ENCODE measurements at places on chromosomes 2 and 18. TPM values are rescaled to one million over a fixed set of nuclear protein-coding genes. Genes with fewer than 3 reads are reported as not detected.

PCARE gene
- polyA plus RNA-seq = not detected

GRCh38 chr2:102052365-102052764 is 60.6 kb downstream of the IL1R2 start:
- DNase-seq = no peak
- no peaks in the 10 kb centered on the region for H3K27me3 ChIP-seq
- no peaks in the 10 kb centered on the region for H3K4me1 ChIP-seq
- no peak overlapping the region for H3K4me3 ChIP-seq
- no peaks in the 10 kb centered on the region for H3K36me3 ChIP-seq

DNA sequence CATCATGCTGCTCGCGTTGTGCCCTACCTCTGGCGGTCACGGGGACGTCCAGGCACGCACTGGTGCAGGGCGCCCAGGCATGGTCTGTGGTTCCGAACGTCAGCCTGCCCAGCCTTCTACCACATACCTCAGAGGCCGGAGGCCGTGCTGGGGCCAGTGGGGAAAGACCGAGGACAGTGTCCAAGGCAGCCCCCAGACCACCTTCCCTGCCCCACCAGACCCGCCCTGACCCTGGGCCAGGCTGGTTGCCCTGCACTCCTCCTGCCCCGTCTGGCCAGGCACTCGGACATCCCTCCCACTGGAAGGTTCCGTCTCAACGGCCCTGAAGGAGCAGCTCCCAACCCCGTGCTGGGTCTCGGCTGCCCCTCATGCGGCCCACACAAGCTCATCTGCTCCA is 32.8 kb downstream of the SLC66A2 start:
- no peaks in the 10 kb centered on the region for H3K27me3 ChIP-seq
- no peak overlapping the region for H3K27ac ChIP-seq
- no peak overlapping the region for H3K4me3 ChIP-seq
- peaks cover under 1% of the 10 kb centered on the region for H3K4me1 ChIP-seq

GRCh38 chr2:67576991-67577390 is 179.9 kb downstream of the ETAA1 start:
- H3K27ac ChIP-seq = no peak overlapping the region
- no peaks in the 10 kb centered on the region for H3K27me3 ChIP-seq
- DNase-seq = no peak
- no peaks in the 10 kb centered on the region for H3K4me1 ChIP-seq
- no peaks in the 10 kb centered on the region for H3K36me3 ChIP-seq

ERICH2 gene
- polyA plus RNA-seq = not detected

- H3K4me3 ChIP-seq = no peak overlapping the region
- no peak for DNase-seq
- no peaks in the 10 kb centered on the region for H3K27me3 ChIP-seq
- H3K27ac ChIP-seq = no peak overlapping the region
Observed at GRCh38 chr2:7025082-7025481, 107.9 kb downstream of the RNF144A start.

GRCh38 chr18:7349181-7349837 is 118.4 kb downstream of the LRRC30 start:
- no peaks in the 10 kb centered on the region for H3K27me3 ChIP-seq
- no peak overlapping the region for H3K27ac ChIP-seq
- H3K36me3 ChIP-seq = no peaks in the 10 kb centered on the region
- no peak overlapping the region for H3K4me3 ChIP-seq
- no peaks in the 10 kb centered on the region for H3K4me1 ChIP-seq
- DNase-seq = no peak
